ENCODE measurements at places on chromosomes 5 and 9.
A peak's percentile ranks its signal among the peaks of the same experiment; 100 is the strongest.

DNA sequence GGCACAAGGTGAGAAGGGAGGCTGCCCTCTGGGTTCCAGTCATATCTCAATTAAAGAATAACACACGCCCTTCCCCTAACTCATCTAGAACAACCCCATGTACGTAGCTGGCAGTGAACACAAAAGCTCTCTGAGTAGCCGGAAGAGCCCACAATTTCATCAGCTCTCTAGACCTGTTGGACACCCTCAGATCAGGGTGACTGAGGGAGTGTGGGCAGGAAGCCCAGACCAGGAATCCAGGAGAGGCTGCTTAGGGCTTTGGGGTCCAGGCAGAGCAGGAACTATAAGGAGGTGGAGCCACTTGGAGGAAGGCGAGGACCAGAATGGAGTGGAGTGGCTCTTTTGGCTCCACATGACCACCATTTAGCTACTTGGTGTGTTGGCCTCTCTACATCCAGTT, 237.4 kb downstream of the NR3C1 start:
- DNase-seq: no peak

GRCh38 chr9:116467740-116468351, 219.3 kb upstream of the TRIM32 start:
- no peak for DNase-seq

DNA sequence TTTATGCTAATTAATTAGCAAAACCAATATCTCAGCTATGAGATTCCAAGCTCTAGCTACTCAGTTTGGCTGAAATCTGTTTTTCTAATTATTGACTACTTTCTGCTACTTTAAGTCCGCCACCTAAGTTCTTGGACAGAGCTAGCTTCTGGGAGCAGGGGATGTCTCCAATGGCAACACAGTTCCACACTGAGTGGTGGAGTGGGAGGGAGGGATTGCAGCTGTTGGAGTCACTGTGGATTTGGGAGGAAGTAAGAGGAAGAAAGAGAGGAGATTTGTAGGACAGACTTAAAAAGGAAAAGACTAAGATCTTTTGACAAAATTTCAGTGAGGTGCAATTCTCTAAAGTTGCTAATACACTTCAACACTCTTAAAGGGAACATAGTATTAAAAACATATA, 450.8 kb downstream of the NFIB start:
- DNase-seq: no peak

GRCh38 chr9:35114840-35115628, 628 bp downstream of the ATOSB start:
- DNase-seq: peak; percentile 43

DNA sequence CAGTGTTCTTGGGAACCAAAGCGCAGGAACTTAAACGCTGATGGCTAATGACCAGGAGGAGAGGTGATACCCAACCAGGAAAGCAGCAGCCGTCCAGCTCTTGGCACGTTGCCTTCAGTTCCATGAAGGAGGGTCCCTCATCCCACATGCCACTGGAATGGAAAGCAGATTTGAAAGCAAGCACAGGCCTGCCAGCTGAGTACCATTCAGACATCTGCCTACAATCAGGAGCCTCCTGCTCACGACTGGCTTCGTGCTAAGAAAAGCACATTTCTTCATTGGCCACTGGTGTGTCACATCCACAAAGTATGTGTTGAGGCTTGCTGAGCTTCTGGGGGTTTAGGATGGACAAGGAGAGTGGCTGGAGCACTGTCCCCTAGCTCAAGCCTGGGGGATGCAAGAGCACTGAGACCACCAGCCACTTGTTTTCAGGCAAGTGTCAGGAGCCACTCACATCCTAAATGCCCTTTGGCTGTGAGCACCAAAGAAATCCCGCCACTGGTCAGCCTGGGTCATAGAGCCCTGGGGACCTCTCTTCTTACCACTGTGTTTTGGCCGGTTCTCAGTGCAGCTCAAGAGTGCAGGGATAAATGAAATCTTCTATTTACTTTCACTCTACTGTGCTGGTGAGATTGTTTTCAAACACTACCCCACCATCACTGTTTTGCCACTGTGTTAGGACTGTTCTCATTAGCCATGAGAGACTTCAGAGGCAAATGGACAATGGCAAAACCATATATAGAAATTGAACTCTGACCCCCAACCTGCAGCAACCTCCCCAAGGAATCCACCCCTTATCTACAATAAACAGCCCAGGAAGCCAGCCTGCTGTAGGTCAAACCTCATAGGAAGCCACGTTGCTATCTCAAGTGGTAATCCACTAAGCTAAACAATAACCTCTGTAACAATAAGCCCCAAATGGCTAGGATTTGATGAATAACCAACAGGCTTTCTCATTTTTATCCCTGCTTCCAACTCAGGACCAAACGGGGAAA, 58.3 kb downstream of the MTX3 start:
- DNase-seq: no peak

GRCh38 chr9:23850242-23850689, 24.2 kb upstream of the ELAVL2 start:
- DNase-seq: no peak

DNA sequence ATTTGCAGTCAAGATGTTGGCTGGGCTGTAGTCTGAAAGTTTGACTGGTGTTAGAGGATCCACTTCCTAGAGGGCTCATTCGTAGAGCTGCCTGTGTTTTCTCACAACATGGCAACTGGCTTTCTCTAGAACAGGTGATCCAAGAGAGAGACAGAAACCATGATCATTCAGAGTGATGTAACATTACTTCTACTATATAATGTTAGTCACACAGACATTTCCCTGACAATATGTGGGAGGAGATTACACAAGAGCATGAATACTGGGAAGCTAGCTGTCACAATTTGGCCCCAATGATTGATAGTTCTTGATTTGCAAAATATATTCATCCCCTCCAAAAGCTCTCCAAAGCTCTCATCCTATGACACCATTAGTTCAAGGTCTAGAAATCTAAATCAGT, 10.9 kb upstream of the TMEM161B start:
- DNase-seq: no peak

DNA sequence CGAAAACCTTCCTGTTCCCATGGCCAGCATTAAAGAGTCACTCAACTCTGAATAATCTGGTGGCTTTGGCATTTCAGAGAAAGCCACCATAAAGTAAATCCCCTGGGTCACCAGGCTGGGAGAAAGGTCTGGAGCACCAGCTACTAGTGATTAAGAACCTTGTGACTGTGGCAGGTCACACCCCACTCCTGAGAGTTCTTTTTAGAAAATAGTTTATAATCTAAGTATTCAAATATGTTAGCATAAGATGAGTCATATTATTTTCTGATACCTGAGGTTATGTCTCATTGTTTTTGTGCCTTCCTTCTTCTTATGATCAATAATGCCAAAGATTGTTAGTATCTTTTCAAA, 351.7 kb downstream of the ARRDC3 start:
- DNase-seq: no peak

GRCh38 chr5:140317859-140318258, 15.0 kb upstream of the PFDN1 start:
- peak; percentile 74 for DNase-seq

GRCh38 chr9:87886933-87887505, 4.3 kb downstream of the SPATA31E1 start:
- DNase-seq: no peak

DNA sequence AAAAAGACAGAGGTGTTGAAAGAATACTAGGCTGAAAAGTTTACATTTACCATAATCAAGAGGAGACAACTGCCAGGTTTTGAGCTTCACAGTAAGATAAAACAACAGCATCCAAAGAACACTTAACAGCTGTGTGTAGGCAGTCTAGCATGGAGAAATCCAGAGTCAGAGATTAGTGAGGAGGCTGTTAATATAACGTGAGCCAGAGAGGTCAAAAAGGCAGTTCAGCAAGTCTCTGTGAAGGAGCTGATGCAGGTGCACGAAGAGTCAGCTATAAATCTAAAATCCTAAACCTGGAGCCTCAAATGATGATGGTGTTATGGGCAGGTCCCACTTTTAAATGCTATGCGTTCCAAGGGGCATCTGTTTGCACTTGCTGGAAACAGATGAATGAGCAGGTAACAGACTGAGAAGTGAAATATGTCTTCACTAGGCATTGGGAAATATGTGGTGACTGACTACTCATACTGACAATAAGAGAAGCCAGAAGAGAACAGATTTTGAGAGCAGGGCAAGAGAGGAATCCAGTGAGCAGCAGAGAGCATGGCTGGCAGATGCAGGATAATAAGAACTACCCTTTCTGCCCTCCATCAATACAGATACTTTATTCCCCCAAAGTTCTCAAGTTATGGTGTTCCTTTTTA, 8.7 kb downstream of the APTX start:
- DNase-seq: peak; percentile 11

GRCh38 chr9:137757139-137757538, 120.4 kb upstream of the CACNA1B start:
- no peak for DNase-seq

- DNase-seq: peak; percentile 56
Observed at GRCh38 chr9:34546834-34547827, 24.3 kb upstream of the ENHO start.

GRCh38 chr5:90700299-90700698, 141.7 kb downstream of the ADGRV1 start:
- no peak for DNase-seq

DNA sequence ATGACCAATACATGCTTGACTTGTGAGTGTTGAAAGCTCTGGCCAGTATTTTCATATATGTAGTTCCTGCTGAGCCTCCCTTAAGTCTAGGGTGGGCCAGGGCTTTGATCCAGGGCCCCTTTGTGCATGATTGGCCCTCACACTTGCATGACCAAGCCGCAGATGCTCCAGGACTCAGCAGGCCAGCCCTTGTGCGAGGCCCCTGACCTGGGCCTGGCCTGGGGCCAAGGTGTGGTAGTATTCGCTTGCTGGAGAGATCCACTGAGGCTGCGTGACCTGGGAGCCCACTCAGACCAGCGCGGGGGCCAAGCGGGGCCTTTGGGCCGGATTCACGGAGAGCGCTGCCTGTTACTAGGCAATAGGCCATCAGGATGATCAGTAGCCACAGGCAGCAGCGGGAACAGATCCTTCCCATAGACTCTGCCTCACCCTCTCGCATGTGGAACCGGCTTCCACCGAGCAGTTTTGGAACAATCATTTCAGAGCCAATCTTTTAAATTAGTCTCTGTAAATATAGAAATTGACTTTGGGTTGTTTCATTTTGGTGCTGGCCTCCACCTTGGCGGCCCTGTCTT, 79.0 kb upstream of the PTCH1 start:
- DNase-seq: no peak

- no peak for DNase-seq
Observed at GRCh38 chr5:76696251-76696650, 19.7 kb upstream of the F2R start.

DNA sequence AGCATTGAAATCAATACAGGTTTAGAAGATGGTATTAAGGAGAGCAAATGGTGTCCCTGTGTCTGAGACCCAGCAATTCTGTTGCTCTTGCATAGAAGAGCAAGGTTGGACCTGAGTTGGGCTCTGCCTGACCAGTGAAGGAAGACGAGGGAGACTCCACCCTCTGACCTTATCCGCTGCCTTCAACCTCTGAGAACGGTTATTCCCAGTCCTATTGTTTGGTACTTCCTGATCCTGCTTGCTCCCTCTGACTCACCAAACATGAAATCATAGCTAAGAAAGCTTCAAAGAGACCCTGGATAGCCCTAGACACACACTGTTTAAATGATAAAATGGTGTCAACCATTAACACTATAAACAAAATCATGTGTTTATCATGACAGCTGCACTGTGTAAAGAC, 218.5 kb downstream of the PLK2 start:
- DNase-seq: no peak

DNA sequence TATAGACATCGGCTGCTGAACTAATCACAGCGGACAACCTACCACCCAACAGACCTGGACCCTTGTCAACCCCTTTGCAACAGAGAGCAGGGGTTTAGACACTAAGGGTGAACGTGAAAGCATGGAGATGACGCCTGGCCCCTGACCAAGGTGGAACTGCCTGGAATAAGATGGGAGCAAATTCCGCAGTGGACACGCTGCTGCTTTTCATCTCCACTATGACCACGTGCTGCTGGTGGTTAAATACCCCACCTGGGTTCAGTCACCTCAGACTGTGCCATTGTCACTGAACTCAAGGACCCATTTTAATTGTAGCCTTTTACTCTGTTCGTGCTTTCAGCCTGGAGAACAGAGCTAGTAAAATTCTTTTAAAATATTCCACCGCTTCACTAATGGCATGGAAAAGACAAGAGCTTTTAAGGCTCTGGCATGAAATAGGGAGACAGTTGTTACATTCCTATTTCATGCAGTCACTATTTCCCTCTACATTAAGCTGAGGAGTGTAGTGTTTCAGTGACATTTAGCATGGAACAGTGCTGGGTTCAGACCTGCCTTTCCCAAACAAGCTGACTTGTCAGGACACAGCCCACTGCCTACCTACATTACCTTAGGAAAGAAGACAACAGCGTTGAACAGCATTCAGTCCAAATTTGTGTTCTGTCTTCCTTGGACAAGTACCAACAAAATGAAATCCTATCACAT, 96.8 kb downstream of the ANKRD18B start:
- DNase-seq: peak; percentile 29

DNA sequence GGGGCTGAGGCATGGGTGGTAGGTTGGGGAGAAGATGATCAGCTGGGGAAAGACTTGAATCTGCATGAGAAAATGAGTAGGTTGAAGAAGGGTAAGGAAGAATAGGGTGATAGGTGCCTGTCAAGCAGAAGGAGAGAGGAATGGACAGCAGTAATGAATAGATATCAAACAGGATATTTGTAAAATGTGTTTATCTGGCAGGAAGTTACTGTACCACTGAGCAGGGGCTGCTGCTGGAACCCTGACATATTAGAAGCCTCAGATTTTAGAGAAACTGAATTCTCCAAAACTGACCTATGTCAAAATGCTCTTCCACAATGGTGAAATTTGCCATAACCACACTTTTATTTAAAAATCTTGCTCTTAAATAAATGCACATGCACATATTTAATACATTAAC, 41.0 kb downstream of the CCDC192 start:
- DNase-seq: no peak

DNA sequence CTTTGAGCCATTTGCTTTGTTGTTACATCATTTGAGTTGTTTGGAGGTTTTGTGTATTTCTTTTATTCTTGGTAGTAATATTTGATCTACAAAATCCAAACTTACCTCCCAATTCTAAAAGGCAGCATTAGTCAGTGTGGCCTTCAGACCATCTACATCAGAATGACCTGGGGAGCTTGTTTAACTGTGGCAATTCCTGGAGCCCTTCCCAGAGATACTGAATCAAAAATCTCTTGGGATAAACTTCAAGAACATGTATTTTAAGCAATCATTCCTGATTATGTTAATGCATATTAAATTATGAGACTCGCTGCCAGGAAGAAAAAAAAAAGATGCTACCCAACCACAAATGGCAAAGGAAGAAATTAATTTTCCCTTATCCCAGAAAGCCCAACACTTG, 268.9 kb upstream of the PDE4D start:
- no peak for DNase-seq
